ENCODE measurements at places on chromosomes 1 and 21.
A peak's percentile ranks its signal among the peaks of the same experiment; 100 is the strongest.

- no peak for DNase-seq
Measured at GRCh38 chr1:168138134-168138533, 1.4 kb upstream of the GPR161 start.

- DNase-seq = peak; percentile 45
Measured at GRCh38 chr1:227449051-227449450, 114.3 kb upstream of the ZNF678 start.

DNA sequence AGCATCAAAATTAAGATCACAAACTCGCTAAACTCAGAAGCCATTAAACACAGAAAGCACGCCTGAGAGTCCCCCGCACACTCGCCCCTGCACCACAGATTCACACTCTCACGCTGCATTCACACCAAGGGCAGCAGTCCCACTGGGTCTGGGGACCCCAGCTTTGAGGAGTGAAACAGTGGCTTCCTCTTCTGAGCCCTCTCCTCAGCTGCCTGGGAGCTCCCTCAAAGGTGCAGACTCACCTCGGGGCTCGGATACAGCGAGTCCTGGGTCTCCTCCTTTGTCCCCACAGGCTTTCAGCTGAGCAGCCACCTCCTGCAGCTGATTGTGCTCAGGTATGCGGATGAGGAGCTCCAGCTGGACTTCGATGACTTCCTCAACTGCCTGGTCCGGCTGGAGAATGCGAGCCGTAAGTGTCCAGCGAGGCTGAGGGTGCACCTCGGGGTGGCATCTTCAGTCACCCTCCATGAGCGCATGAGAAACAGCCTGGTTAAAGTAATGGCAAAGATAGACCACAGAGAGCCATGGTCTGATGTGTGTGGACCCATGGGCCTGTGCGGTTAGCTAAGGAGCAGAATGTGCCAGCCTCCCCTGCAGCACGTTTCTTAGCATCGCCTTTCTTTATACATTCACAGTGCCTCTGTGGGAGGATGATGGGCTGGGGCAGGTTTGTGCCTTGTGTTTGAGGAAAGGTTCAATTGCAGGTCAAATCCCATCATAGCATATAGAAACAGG is 47.9 kb downstream of the CAPN9 start:
- no peak for DNase-seq

GRCh38 chr1:161242313-161242712 is 4.3 kb upstream of the NR1I3 start:
- DNase-seq = no peak

- no peak for DNase-seq
Measured at GRCh38 chr1:23050201-23050600, 30.9 kb downstream of the KDM1A start.

GRCh38 chr21:43681650-43682049 is 22.3 kb downstream of the RRP1B start:
- DNase-seq = no peak

DNA sequence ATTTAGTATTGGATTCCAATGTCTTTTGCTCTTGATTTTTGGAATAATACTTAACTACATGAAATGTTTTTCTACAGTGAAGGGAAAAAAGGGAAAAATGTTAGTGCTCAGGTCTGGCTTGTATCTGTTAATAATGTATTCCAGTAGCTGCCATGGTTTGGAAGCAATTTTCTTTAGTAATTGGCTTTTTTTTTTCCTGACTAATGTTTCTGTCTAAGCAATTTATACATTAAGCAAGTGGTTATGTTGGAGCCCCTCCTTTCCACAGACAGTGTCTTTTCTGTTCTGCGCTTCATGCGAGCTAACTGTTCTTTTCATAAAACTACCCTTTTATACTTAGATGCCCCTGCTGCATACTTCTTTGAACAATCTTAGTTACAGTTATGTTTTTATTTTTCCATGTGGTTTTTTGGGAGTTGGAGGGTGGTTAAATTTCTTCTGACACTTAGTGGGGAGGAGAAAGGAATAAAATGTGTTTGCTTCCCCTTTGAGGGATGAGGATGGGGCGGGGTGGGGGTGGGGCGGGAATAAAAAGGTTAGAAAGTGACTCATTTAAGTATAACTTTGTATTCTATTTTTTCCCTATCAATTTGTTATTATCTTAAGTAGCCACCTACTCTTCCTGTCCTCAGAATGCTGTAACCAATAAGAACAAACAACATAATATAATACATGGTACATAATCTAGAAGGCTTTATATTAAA is 83.1 kb downstream of the CLIC4 start:
- DNase-seq = no peak

DNA sequence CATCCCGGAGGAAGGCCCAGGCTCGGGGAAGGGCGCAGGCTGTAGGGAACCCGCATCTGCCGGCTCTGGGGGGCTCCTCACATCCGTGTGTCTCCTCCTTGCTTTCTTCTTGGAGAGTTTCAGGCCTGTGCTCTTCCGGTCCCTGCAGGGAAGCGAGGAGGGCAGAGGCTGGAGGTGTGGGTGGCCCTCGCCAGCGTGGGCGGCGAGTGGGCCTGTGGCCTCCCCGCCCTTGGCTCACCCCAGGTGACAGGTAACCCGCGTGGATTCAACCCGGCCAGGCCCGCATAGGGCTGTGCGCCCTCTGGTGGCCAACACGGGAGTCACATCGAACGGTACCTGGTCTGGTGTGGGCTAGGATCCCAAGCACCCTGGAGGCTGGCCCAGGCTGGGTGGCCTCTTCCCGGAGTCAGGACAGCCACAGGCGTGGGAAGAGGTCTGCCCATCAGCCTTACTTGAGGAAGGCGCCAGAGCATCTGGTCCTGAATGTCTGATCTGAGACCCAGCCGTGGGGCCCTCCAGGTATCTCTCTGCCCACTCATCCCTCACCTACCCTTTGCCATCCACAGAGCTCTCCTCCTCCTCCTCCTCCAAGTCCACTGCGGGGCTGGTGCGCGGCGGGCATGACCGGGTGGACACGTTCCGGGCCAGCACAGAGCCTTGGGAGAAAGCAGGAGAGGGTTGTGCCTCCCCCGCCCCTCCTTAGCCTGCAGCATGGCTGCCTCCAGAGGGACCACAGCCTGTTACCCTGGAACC is 9.6 kb upstream of the TNFRSF25 start:
- peak; percentile 77 for DNase-seq

- DNase-seq = no peak
Measured at GRCh38 chr1:17304151-17304825, 3.7 kb upstream of the PADI4 start.

- DNase-seq = no peak
Measured at GRCh38 chr1:78570539-78570938, 49.7 kb upstream of the IFI44L start.

- no peak for DNase-seq
Measured at GRCh38 chr1:112881742-112882127, 74.3 kb downstream of the SLC16A1 start.
